ENCODE measurements at places on chromosomes 11 and 22.

DNA sequence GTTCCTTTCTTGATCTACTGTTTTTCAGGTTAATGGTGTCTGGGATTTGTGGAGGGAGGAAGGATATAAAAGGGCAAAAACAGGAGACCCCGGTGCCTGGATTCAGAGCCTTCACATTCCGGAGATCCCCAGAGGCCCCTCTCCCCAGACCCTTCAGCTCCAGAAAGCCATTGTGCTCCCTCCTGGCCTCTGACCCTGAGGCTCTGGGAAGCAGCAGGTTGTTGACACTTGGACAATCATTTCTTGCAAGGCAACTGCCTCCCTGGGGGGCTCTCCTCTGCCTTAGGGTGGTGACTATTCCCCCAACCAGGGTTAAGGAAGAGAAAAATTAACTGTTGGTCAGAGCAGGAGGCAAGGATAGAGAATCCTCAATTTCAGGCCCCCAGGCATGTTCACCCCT, 86.9 kb upstream of the NNMT start:
- no peak for DNase-seq
- H3K36me3 ChIP-seq, result no peaks in the 10 kb centered on the region
- peaks cover 25% of the 10 kb centered on the region for H3K4me1 ChIP-seq
- no peak overlapping the region for H3K4me3 ChIP-seq

GRCh38 chr11:85886089-85887056, 31.2 kb downstream of the CCDC83 start:
- DNase-seq, result no peak
- H3K27me3 ChIP-seq, result no peaks in the 10 kb centered on the region
- no peak overlapping the region for H3K4me3 ChIP-seq
- H3K4me1 ChIP-seq, result no peaks in the 10 kb centered on the region

DNA sequence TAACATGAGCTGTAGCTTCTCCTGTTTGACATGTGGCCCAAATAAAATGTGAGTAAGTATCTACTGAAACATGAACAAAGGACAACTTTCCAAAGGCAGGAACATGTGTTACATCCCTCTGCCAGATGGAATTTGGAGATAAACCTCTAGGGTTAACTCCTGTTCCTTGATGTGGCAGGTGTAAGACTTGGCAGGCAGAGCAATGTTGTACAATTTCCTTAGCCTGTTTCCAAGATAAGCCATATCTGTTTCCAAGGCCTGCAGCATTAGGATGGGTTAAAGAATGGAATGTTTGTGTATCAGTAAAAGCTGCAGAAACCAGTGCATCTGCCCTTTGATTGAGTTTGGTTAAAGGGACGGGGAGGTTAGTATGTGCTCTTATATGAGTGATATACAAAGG, 8.8 kb upstream of the DNAJB13 start:
- no peaks in the 10 kb centered on the region for H3K36me3 ChIP-seq
- H3K4me1 ChIP-seq, result no peaks in the 10 kb centered on the region
- no peak overlapping the region for H3K4me3 ChIP-seq
- no peaks in the 10 kb centered on the region for H3K27me3 ChIP-seq
- no peak for DNase-seq

DNA sequence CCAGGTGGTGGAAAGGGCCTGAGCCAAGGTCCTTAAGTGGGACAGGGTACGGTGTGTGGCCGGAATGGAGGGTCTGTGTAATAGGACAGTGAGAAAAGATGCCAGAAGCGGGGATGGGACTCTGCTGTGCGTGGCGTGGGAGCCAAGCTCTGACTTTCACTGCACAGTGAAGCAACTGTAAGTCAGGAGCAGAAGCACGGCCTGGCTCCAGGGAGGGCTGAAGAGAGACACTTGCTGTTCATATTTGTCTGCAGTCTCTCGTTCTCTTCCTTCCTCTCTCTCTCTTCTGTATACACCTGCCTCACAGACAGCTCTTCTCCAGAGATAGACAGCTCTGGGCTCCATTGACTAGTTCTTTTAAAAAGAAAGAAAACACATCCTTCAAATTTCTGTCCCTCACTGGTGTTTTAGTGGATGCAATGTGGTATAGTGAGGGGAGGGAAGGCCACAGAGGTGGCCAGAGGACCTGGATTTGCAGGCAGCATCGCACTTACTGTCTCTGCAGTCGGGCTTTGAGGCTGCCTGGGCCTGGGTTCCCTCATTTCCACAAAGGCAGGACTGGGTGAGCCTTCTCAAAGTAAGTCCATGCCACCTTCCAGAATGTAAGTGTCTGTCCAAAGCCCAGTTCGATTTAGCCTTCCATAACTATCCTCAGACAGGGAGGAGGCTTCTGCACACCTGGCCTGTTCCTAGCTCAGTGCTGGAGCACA, 2.1 kb downstream of the IL17RA start:
- no peak overlapping the region for H3K27ac ChIP-seq
- no peak overlapping the region for H3K4me3 ChIP-seq
- H3K27me3 ChIP-seq, result no peaks in the 10 kb centered on the region
- H3K36me3 ChIP-seq, result no peaks in the 10 kb centered on the region
- H3K4me1 ChIP-seq, result peaks cover 57% of the 10 kb centered on the region
- DNase-seq, result peak; percentile 54

DNA sequence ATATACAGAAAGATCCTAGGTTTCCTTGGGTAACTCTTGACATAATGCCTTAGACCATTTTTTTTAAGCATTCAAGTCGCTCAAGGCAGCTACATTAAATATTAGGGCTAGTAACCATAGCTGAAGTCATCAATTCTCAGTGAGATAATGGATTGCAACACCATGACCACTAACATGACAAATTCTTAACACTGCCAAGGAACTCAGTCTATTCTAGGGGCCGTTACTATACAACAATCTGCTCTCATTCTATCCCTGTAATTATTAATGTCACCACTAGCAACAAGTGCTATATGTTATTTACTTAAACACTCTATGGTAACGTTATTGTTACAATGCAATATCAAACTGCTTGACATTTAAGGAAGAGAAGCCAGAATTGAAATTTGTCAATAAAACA, 3.2 kb upstream of the STK33 start:
- H3K4me3 ChIP-seq, result no peak overlapping the region
- peaks cover 10% of the 10 kb centered on the region for H3K27me3 ChIP-seq
- H3K36me3 ChIP-seq, result no peaks in the 10 kb centered on the region
- H3K4me1 ChIP-seq, result peaks cover 10% of the 10 kb centered on the region
- no peak overlapping the region for H3K27ac ChIP-seq

DNA sequence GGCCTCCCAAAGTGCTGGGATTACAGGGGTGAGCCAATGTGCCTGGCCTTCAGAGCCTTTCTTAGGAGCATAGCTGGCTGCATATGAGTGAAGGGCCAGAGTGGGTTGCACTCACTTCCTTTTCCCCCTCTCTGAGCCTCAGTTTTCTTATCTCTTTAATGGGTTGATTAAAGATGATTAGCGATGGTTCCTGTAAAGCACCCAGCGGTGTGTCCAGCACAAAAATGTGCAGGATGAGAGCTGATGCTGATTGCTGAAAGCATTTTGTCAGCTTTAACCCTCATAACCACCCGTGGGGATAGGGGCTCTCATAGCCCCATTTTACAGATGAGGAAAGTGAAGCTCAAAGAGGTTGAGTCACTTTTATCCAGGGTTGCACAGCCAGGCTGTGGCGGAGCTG, 5.5 kb downstream of the CACNA1I start:
- H3K36me3 ChIP-seq, result no peaks in the 10 kb centered on the region
- no peak overlapping the region for H3K27ac ChIP-seq
- H3K27me3 ChIP-seq, result no peaks in the 10 kb centered on the region
- H3K4me3 ChIP-seq, result no peak overlapping the region
- H3K4me1 ChIP-seq, result no peaks in the 10 kb centered on the region
- no peak for DNase-seq

GRCh38 chr11:96035740-96036078, 111.8 kb upstream of the MTMR2 start:
- H3K27me3 ChIP-seq, result no peaks in the 10 kb centered on the region
- H3K27ac ChIP-seq, result no peak overlapping the region
- no peak for DNase-seq
- no peak overlapping the region for H3K4me3 ChIP-seq
- H3K4me1 ChIP-seq, result no peaks in the 10 kb centered on the region
- no peaks in the 10 kb centered on the region for H3K36me3 ChIP-seq

- H3K4me3 ChIP-seq, result no peak overlapping the region
- H3K36me3 ChIP-seq, result no peaks in the 10 kb centered on the region
- no peak overlapping the region for H3K27ac ChIP-seq
These were observed 99.8 kb upstream of the OR9G4 start for GRCh38 chr11:56848141-56848809.

DNA sequence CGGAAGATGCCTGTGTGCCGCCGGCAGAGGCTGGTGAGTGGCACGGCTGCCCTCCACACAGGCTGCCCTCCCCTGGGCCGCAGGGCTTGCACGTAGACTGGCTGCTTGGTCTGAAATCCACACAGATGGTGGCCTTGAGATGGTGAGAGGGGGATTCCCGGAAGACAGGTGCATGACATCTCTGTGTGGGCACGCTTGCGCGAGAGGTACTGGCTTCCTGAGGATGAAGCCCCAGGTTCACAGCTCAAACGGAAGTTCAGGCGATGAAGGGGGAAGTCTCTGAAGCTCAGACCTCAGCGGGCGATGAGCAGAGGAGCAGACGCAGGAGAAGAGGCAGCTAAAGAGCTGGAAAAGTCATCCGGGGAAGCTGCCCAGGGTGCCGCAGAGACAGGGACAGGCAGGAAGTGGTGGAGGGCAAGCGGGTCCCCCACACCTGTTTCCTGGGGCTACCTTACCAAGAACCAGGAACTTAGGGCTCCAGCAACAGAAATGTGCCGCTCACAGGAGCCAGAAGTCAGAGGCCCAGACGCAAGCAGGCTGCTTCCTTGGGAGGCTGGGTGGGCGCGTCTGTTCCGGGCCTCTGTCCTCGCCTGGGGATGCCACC, 7.2 kb downstream of the CRELD2 start:
- H3K27ac ChIP-seq, result peak overlapping the region; percentile 82
- H3K4me1 ChIP-seq, result peaks cover 27% of the 10 kb centered on the region
- H3K36me3 ChIP-seq, result peaks cover 11% of the 10 kb centered on the region
- peak overlapping the region; percentile 7 for H3K4me3 ChIP-seq
- H3K27me3 ChIP-seq, result no peaks in the 10 kb centered on the region

DNA sequence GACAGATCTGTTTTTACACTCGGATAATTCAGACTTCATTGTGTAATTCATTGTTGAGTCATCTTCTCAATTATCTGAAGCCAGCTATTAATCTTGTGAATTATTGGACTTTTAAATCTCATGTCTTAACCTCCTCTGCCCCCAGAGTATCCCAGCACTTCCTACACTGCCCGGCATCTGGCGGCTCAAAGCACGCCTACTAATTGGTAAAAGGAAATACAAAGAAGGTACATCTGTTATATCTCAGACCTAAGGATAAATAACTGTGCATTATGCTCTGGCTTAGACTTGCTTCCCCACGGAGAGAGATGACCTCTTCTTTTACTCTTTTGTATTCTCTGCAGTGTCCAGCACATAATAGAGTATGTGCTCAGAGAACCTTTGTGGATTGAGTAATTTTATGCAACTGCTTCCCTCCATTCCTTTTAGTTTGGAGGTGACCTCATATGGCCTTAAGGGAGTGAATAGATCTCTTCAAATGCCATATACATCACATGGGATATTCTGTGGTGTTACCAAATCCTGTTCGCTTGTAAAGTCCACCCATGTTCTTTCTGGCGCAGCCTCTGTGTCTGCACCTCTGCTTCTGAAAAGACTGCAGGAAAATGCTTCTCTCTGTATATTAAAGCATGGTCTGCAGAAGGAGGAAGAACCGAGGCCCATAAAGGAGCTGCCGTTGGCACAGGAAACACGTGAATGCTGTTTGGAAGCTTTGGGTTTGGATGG, 125.6 kb upstream of the SORL1-AS1 start:
- no peak overlapping the region for H3K4me3 ChIP-seq
- H3K4me1 ChIP-seq, result peaks cover 6% of the 10 kb centered on the region
- no peak overlapping the region for H3K27ac ChIP-seq
- peaks cover 93% of the 10 kb centered on the region for H3K36me3 ChIP-seq

DNA sequence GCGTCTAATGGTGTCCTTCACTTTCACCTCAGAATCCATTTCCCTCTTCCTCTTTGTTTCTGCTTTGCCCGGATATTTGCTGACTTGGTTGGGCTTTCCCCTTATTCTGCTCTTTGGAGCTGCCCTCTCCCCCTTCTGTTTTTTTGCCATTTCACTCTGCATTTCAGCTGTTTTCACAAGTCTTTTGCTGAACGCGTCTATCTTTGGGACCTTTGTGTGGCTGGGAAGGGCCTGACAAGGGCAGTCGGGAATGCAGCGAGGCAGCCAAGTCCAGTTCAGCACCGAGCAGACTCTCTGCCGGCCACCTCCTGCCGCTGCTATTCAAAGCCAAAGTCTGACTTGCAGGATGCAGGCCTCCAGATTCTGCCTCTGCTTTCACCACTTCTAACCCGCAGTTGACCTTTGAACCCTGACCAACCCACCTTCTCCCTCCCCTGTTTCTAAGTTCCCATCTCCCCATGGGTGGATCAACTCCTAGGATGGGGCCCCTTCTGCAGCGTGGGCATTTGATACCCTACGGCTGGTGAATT, 38.2 kb downstream of the FEZ1 start:
- no peak overlapping the region for H3K4me3 ChIP-seq
- H3K4me1 ChIP-seq, result no peaks in the 10 kb centered on the region
- no peaks in the 10 kb centered on the region for H3K27me3 ChIP-seq
- no peaks in the 10 kb centered on the region for H3K36me3 ChIP-seq

GRCh38 chr11:64736654-64737053, 7.3 kb downstream of the RASGRP2 start:
- peaks cover 25% of the 10 kb centered on the region for H3K4me1 ChIP-seq
- no peak overlapping the region for H3K4me3 ChIP-seq
- H3K36me3 ChIP-seq, result peaks cover 85% of the 10 kb centered on the region

GRCh38 chr11:114343493-114343892, 47.3 kb downstream of the NNMT start:
- H3K27ac ChIP-seq, result no peak overlapping the region
- H3K4me1 ChIP-seq, result peaks cover 10% of the 10 kb centered on the region
- H3K36me3 ChIP-seq, result no peaks in the 10 kb centered on the region
- no peak for DNase-seq
- no peaks in the 10 kb centered on the region for H3K27me3 ChIP-seq
- no peak overlapping the region for H3K4me3 ChIP-seq

GRCh38 chr11:17393472-17393871, 5.0 kb upstream of the KCNJ11 start:
- DNase-seq, result no peak
- H3K27me3 ChIP-seq, result no peaks in the 10 kb centered on the region
- H3K4me1 ChIP-seq, result peaks cover 12% of the 10 kb centered on the region
- H3K27ac ChIP-seq, result no peak overlapping the region
- H3K4me3 ChIP-seq, result no peak overlapping the region

- H3K27me3 ChIP-seq, result no peaks in the 10 kb centered on the region
- no peak overlapping the region for H3K27ac ChIP-seq
- no peak overlapping the region for H3K4me3 ChIP-seq
- H3K36me3 ChIP-seq, result peaks cover 8% of the 10 kb centered on the region
These were observed 12.8 kb downstream of the AQP11 start for GRCh38 chr11:77602381-77603088.

- no peaks in the 10 kb centered on the region for H3K27me3 ChIP-seq
- H3K4me1 ChIP-seq, result no peaks in the 10 kb centered on the region
- no peaks in the 10 kb centered on the region for H3K36me3 ChIP-seq
- H3K27ac ChIP-seq, result no peak overlapping the region
These were observed 68.2 kb downstream of the CASP12 start for GRCh38 chr11:104830080-104830479.

GRCh38 chr11:18264035-18264434, 2.0 kb upstream of the SAA1 start:
- H3K4me1 ChIP-seq, result peaks cover 3% of the 10 kb centered on the region
- DNase-seq, result no peak
- no peaks in the 10 kb centered on the region for H3K27me3 ChIP-seq

Measured in natural killer cell (primary cell).